ENCODE measurements at places on chromosomes 5 and 9. TPM values are rescaled to one million over a fixed set of nuclear protein-coding genes. Genes with fewer than 3 reads are reported as not detected.

Gene PCDHB14
- total RNA-seq, result 4.6 TPM

Gene ALDH1B1
- total RNA-seq, result 42.5 TPM

Gene TAF11L10
- total RNA-seq, result not detected

Gene ZNF484
- total RNA-seq, result 9.3 TPM

DNA sequence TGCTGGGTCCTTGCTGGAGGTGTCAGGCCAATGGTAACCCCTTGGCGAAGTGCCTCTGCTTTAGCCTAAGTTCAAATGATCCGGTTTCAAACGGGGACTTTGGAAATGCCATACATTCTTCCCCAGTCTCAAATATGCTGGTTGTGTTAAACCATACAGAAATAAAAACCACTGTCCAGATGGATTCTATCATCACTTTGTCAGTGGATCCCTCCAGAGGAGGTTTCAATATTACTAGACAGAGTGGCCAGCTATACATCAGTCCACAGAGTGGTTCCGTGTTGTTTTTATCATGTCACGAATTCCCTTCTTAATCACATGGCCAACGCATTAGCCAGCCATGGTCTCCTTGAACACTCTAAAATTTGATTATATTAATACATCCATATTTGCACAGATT is 7.3 kb upstream of the RANBP17 start:
- no peak for DNase-seq

DNA sequence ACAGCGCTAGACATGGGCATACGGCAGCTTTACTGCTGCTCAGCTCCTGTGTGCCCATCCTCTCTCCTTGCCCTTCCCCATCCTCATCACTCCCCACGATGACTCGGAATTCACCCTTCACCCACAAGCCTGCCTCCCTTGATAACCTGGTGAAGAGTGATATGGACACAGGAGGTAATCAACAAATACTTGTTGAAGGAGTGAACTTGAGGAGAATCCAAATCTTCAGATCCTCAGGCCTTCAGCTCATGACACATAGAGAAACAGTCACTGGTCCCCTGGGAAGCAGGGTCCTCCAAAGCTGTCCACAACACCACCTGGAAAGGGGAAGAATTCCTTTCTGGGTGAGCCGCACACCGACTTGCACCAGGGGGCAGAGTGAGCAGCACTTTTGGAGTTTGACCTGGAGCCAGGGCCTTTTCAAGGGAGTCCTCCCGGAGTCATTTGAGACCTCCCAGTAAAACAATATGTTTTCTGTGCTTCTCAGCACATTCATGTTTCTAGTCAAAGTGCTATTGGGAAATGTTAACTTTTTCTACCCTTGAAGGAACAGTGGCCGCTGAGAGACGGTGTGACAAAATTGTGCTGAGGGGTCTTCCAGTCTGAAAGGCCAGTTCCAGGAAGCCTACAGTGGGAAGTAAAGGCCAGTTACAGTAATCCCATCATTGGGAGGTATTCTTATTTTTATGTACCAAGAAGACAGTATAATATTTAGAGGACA is 332.3 kb downstream of the CWC27 start:
- DNase-seq, result peak; percentile 19

DNA sequence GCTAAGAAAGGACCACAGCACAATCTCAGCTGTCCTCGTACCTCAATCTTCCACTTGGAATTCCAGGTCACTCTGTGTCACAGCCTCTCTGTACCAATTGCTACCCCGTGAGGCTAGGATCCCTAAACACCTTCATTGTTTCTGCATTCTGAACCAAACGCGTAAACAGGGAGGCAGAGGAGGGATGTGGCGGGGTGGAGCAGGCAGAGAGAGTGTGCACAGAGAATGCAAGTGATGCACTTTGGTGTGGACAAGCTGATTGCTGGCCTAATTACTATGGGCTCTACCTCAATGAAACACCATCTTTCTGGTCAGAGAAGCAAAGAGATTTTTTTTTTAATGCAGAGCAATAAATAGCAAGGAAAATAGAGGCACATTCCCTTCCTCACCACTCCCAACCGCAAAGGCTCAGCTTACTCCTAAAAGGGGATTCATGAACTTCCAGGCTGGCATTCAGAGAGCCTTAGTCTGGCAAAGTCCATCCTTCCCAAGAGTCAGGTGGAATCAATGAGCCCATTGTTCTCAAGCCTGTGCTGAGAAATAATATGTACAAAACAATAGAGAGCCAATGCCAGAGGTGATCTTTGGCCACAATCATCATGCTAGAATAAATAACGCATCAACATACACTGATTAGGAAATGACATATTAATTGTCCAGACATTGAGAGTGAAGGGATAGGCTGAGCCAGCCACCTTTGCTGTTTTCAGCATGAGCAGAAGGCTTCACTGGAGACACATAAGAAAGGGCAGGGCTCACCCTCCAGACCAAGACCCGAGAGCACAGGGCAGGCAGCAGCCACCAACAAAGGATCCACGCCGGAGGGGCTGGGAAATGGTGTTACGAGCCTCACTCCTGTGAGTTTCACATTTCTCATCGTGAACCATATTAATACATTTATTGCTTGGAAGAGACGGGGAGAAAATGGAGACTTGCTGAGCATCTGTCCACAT is 278.8 kb downstream of the ENC1 start:
- peak; percentile 47 for DNase-seq

DNA sequence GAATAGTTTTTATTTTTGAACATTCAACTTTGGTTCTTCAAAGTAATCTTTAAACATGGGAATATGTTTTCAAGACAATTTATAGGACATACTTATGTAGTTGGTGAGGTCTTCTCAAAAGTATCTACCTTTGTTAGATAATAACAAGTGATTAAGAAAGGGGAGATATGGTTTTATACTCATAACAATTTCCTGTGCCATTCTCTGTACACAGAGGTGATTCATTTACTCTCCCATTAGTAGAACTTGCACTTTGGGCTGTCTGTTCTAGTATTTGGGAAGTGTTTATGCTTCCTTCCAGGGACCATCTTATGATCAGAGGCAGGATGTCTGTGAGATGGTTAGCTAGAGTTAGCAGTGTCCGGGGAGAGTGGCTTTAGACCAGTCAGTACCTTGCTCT is 15.2 kb downstream of the LSM11 start:
- DNase-seq, result no peak

- DNase-seq, result no peak
These were observed 990.4 kb upstream of the ACO1 start for GRCh38 chr9:31394015-31394473.

DNA sequence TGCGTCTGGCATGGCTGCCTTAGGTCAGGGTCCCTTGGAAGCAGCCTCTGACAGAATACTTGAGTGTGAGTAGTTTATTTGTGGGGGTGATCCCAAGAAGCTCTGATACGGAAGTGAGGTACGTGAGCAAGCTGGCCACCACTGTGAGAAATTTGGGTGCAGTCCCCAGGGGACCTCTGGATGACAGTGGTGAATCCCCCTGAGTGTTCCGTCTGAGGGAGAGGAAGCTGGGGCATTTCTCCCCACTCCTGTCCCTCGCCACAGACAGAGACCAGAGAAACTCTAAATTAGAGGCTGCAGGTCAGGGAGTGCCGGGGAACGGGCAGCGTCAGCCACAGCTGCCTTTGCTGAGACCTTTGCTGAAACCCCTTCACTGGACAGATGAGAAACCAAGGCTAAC is 155.9 kb upstream of the COL5A1 start:
- no peak for DNase-seq
